Activated T-cell treated with anti-CD3 and anti-CD28 coated beads for 1 hour (primary cell): ENCODE measurements at places on chromosomes 2 and 18.

DNA sequence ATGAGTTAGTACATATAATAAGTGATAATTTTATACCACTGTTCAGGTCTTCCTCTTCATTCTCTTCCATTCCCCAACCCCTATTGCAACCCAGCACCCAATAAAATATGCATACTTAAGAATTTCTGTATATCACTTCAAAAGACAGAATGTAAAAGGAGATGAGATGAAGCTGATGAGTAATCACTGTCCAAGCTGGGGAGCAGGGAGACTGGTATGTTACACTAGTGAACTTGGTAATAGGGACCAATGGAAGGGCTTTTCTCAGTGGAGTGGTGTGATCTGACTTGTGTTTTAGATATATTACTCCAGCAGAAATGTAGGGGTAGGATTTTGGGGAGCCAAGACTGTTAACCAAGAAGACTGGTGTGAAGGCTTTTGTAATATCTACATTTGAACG is 18.0 kb upstream of the ARHGAP28 start:
- DNase-seq: no peak

- no peak for DNase-seq
Observed at GRCh38 chr2:550860-551567, 126.2 kb downstream of the TMEM18 start.

- no peak for DNase-seq
Observed at GRCh38 chr18:50090370-50091312, 104.3 kb downstream of the MYO5B start.

DNA sequence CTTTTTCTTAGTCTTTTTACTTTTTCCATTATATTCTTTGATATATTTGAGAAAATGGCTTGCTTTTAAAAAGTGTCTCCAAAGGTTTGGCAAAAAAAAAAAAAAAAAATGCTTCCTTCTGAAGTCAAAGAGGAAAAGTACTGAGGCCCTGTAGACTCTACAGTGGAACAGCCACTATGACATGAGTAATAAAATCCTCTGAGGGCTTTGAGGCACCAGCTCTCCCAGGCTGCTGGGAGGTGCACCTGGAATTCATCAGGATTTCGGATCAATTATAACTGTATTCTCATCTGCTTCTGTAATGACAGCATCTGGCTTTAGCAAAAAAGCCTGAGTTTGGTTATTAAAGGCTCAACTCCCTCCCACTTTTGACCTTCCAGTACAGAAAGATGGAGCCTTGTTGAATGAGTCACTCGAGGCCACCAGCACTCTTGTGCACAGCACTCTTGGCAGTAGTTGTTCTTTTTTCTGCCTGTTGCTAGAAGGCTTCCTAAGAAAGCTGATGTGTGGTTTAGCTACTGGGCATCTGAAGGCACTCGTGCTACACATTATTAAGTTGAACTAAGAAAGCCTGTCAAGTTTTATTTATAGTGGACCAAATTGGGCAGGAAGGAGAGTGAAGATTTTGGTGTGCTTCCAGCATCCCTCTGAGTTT is 131.3 kb downstream of the PRPF40A start:
- DNase-seq: no peak

DNA sequence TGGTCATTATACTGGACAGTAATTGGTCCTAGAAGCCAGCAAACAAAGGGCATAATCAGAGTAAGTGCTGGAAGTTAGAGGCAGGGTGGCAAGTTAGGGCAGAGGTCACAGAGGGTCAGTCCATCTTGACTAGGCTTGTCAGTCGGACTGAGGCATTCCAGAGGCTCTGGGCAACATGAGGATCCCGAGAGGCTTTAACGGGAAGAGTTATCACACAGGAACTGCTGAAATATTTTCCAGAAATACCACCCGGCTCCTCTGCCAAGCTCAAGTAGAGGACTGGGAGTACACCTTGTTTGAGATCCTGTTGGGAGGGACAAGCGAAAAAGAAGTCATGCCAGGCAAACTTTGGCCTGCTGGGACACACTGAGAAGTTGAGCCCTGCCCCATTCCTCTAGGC is 13.7 kb downstream of the C2orf81 start:
- DNase-seq: no peak
